NCI-H446 (cell line): ENCODE measurements at places on chromosomes 11 and 22.

DNA sequence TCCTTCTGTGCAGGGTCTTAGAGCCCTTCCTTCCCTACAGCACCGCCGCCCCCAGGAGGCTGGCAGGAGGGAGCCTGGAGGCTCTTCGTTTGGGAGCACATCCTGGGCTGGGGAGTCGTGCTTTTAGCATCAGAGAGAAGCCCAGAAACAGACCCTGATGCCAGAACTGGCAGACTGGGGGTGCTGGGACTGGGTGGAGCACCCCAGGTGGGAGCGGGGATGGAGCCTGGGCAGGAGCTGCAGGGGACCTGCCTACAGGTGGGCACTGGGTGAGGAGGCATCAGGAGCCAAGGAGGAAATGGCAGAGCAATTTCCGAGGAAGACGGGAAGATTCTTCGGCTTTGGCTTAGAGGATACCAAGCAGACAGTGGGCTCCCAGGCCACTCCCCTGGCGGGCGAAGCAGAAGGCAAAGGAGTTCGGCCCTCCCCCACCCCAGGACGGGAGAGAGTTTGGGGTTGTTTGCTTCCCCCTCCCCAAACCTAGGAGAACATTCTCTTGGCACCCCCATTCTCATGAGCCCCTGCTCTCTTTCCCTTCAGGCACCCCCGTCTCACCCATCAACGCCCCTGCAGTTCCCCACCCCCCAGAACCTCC lies 1.1 kb downstream of the SYT7 start:
- DNase-seq: no peak

GRCh38 chr11:111344032-111344431 lies 35.0 kb downstream of the POU2AF1 start:
- DNase-seq: peak; percentile 46

DNA sequence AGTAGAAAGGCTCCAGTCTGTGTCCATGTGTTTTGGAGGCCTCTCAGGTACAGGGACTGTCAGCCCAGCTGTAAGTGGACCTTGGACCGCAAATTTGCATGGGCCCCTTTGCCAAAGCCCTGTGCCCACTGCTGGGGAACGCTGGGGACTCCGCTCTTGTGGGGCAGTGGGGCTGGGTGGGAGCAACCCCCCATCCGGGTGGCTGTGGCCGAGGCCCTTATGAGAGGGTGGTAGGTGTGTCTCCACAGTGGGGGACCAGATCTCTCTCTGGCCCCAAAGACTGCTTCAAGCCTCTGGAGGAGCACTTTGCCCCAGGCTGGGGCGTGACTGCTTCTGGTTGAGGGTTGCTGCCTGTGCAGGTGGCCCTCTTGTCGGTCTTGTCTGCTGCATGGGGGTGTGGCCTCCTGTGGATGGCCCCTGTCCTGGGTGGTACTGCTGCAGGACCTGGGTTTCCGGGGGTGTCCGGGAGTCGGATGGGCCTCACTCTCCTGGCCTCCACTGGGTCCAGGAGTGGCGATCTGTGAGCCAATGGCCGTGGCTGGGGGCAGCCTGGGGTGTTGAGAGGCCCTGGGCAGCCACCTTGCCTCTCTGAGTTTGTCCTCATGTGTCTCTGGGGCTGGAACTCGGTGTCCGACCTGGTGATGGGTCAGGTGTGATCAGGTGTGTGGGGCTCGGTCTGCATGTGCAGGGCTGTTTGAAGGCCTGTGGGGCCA lies 15.9 kb downstream of the KCNQ1 start:
- DNase-seq: no peak

GRCh38 chr11:68216171-68216938 lies 3.3 kb upstream of the KMT5B start:
- DNase-seq: peak; percentile 20

DNA sequence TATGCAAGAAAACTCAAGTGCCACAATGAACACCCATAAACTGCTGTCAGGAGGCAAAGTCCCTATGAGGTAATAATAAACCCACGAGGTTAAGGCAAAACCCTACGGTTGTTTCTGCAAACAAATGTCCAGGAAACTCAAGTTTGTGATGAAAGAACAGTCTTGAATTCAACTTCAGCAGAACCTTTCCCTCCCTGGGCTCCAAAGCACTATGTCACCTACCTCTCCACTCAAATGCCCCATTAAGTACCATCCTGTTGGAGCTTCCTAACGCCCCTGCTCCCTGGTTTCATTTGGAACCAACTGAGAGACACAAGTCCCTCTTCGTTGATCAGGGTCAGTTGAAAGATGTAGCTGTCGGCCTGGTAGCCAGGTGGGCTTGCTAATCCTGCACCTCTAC lies 2.6 kb upstream of the C11orf91 start:
- no peak for DNase-seq

DNA sequence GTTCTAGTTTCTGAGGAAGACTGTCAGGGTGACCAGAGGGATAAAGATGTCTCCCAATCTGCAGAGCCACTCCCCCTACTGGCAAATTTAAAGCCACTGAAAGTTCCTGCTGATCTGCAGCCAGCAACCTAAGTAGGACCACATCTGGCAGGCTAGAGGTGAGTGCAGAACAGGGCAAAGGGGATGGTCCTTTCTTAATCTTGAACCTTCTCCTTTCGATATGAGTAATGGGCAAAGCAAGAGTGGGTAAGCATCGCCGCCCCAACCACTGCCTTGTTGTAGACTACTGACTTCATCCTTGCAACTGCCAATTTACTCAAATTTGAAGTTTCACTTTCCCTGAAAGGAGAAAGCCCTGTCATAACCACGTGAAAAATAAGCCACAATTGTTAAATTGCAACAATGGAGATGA lies 30.7 kb downstream of the SCUBE2 start:
- no peak for DNase-seq

DNA sequence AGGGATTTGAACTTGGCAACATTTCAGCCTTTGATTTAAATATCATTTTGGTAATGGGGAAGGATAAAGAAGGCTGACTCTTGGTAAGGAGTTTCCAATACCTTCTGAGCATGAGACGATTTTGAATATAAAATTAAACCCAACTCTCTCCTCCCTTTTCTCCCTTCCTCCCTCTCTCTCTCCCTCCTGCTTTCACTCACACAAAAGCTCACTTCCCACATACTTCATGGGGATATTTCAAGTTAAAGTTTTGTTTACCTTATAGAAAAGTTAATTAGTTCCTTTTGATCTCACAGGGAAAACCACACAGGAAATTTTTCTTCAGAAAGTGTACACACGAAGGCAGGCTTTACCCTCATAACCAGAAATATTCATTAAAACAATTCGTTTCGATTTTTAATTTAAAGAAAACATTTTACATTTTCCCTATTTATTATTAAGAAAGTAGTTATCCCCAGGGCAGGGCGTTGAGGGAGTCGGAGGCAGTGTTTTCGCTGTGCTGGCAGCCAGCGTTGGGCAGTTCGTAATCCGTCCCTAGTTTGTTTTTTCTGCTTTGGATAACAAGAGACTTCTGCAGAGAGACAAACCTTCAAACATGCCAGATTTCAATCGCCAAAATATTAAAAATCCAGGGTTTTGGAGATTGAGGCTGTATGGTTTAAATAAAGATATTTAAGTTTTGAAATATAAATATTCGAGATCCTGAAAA lies 25.3 kb upstream of the ALX4 start:
- DNase-seq: no peak

DNA sequence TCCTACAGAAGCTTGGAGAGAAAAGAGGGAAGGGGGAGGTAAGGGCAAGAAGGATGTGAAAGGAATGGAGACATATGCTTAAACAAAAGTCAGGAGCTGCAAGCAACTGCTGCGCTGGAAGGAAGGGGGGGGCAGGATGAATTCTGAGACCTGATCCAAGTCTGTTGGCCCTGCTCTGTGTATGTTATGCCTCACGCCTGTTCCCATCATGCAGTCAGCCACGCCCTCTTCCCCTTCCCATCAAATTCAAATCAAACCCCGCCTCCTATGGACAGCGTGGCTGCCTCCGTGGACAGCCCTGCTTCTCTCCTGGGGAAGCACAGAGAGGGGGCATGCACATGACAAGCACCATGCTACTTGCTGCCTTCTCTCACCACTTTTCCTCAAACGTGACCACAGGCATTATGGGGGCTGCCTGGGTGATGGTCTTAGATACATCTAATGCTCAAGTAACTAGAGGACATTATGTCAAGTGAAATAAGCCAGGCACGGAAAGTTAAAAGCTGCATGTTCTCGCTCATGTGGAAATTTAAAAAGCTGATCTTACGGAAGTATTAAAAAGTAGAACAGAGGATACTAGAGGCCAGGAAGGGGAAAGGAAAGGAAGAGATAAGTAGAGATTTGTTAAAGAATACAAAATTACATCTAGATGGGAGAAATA lies 45.8 kb upstream of the CYP2D6 start:
- DNase-seq: no peak

GRCh38 chr11:61486011-61486620 lies 22.4 kb upstream of the LRRC10B start:
- DNase-seq: no peak

DNA sequence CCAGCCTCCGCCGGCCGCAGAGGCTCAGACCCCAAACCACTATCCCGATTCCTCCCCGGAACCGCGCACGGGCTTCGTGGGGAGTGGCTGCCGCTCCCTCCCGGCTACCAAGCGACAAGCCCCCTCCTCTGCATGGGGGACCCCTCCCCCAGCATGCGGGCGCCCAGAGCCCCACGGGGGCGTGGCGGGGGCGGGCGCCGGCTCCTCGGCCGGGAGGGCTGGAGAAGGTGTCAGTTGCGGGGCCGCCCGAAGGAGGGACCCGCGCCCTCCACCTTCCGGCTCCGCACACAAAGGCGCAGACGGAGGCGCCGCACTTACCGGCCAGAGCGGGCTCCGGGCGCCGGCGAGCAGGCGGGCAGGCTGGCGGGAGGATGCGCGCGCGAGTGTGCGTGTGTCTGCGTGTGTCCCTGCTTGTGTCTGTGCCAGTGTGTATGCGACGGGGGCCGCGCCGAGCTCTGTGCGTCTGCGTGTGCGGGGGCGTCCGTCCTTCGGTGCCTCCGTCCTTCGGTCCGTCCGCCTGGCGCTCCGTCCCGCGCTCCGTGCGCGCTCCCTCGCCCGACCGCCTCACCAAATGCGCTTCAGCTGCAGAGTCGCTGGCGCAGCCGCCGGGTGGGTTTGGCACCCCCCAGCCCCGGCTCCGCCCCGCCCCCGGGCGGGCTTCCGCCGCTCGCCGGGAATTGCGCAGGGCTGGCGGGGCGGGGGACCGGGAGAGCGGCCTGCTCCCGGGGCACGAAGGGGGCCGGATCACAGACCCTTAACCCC lies at the start of gene PTPN5:
Gene PTPN5, minus strand, starts transcription at position 592 of the 762 bp plus-strand sequence. CDS start 19,840 bp downstream, outside the sequence.
- no peak for DNase-seq

GRCh38 chr11:118898400-118899295 lies 15.0 kb downstream of the CXCR5 start:
- no peak for DNase-seq

DNA sequence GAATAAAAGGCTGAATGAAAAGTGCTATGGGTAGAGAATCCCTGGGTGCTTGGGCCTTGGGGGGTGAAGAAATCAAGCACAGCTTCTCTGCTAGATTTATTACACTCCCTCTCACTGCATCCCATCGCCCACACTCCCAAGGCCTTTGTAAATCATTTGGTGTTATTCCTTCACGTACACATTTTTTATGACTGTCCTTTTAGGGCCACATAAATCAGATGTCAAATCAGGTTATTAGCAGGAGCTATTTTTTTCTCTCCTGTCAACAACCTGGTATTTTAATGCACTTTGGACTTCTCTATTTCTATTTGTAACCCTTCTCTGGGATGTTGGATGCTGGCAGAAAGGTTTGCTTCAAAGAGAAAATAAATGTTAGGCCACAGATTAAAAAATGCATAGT lies 408.8 kb downstream of the INSC start:
- no peak for DNase-seq

DNA sequence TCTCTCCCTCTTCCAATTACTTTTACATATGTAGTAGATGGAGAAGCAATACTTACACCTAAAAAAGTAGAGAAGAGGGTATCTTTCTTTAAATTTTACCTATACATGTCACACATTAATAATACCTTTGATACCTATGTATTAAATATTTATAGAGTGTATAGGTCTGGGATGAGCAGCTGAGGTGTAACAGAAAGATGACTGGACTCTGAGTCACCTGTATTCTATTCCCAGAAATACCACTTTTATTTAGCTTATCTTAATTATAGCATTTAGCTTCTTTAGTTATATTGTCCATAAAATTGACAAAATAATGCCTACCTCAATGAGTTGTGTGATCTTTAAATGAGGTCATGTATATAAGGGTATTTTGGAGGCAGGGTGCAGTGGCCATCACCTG lies 30.6 kb upstream of the YAP1 start:
- DNase-seq: no peak

GRCh38 chr11:72683782-72684200 lies 9.6 kb upstream of the PDE2A start:
- DNase-seq: peak; percentile 40
